Stimulated activated CD8-positive, alpha-beta memory T cell treated with anti-CD3 and anti-CD28 coated beads, Interleukin-4, amount 100 ng/mL, for 48 hours (primary cell): ENCODE measurements at places on chromosomes 12 and 14.
A peak's percentile ranks its signal among the peaks of the same experiment; 100 is the strongest.

GRCh38 chr12:77392467-77393088, 327.2 kb upstream of the E2F7 start:
- no peak for DNase-seq

GRCh38 chr12:132171968-132172521, 27.8 kb downstream of the NOC4L start:
- no peak for DNase-seq

DNA sequence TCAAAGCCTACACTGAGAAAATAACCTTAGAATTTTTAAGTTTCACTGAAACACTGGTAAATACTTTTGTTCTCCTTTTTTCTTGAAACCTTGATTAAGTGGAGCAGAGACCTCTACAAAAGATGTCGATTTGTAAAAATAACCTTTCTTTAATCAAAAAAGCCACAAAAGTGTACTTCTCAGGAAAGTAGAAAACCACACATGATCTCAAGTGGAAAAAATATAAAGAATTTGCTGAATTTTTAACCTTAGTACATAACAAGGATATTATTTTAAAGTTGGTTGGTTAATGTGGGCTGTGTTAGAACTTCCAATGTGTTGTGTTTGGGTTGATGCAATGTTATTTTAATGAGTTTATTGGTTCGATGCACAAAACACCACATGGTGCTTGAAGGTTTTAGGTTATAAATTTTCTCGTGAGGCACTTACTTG, 8.6 kb downstream of the LGR5 start:
- no peak for DNase-seq

- peak; percentile 46 for DNase-seq
Observed at GRCh38 chr12:8038659-8039114, 6.2 kb downstream of the FOXJ2 start.

DNA sequence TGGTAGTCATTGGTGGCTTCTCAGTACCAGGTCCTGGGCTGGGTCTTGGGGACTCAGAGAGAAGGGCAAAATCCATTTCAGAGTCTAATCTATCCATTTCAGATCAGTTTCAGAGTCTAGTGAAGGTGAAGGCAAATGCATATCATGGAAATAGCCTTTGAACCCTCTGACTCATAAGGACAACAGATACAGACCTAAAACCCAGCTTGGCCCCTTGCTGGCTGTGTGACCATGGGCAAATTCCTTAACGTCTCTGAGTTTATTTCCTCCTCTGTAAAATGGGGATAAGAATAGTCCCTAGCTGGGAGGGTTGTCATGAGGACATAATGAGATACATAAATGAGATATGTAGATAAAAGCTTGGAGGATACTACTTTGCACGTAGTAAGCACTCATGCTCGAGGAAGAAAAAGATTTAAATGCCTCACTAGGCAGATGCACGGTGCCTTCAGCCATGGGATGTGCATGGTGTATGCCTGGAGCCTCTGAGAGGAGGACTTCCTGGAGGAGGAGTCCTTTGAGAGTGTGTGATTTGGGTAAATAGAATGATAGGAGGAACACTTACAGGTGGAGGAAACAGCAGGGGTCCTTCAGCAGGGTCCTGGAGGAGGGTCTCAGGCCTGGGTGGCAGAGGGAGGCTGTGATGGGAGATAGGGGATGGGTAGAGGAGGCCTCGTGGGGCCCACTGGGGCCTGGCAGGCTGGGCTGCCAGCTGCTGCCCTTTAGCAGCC, 8.0 kb downstream of the DTX1 start:
- no peak for DNase-seq

DNA sequence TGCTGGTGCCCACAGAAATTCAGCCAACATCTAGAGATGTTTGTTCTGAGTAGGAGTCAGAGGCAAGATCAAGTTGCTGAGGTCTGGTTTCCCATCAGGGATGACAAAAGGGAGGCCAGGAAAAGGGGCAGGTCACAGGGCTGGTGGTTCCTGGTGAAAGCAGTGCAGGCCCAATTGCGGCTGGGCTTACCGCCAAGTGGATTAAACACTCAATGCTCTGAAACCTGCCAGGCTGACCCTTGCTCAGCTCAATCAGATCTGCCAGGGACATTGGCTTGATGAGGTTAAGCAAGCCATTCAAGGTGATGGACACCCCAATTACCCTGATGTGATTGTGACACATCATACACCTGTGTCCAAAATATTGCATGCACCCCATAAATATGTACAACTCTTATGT, 5.5 kb upstream of the OAS1 start:
- DNase-seq, result no peak

GRCh38 chr12:51923506-51924365, 16.4 kb downstream of the ACVRL1 start:
- DNase-seq, result peak; percentile 78

GRCh38 chr12:46657453-46658411, 168.1 kb downstream of the SLC38A4 start:
- no peak for DNase-seq

DNA sequence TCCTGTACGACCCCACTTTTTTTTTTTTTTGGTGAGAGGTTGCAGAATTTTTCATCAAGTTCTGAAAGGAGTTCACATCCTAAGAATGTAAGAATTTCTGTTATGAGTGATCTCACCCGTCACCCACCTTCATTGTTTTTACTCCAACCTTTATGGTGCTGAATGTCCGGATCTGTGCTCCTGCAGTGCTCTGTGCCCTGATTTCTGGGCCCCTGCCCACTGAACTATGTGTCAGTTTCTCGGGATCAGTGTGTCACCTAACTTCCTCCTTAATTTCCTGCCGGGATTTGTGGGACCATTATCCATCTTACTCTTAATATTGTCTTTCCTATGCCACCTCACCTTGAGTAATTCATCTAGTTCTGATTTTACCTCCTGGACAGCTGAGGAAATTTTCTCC, 11.6 kb downstream of the RASSF8 start:
- DNase-seq, result no peak

GRCh38 chr14:49637534-49638078, 2.6 kb upstream of the DNAAF2 start:
- no peak for DNase-seq

- DNase-seq, result no peak
Observed at GRCh38 chr12:26279091-26279490, 83.7 kb downstream of the SSPN start.

DNA sequence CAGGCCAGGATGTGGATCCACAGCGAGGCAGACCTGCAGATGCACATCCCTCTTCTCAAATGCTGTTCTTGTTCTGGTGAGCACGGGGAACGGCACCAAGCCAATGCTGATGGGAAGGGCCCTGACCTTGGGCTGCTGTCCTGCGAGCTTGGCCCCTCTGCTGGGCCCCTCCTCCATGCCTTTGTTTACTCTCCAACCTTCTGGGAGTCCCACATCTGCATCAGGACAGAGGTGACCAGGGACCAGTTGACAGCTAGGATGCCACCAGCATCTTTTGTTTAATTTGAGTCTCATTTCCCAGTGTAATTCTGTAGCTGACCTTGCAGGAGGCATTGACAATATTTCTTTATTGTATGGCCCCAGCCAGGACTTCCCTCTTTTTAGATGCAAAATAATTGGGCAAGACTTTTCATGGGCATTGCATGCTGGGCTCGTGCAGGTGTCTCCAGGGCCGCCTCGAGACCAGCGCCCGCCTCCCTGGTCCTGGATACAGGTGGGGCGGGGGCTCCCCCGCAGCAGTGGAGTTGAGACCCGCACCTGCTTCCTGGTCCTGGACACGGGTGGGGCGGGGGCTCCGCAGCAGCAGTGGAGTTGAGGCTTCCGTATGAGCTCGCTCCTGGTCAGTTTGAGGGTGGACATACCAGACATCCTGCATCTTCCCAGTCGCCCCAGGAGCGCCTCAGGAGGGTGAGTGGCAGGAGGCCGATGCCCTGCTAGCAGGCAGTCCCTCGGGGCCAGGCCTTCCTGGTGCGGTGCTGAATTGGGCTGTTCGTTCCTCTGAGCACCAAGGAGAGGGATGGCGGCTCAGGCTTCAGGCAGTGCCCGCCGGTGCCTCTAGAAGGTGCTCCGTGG, 11.4 kb downstream of the PACS2 start:
- DNase-seq, result no peak

DNA sequence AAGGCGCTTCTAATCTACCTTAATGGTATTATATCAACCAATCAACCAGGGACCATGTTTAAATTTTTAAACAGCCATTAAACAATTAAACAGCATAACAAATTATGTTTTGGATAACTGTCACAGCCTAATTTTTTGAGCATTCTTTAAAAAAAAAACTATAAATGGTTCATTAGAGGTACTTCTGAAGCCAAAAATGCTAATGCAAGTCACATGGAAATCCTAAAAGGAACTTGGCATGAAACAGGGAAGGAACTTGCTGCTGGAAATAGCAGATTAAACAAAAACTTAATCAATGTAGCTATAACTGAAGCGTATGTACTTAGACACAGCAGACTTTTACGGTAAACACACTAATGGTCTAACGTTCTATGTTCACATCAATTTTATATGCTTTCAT, 190.2 kb upstream of the BTG1 start:
- no peak for DNase-seq

- DNase-seq, result no peak
Observed at GRCh38 chr12:104189915-104190555, 25.5 kb upstream of the TXNRD1 start.

DNA sequence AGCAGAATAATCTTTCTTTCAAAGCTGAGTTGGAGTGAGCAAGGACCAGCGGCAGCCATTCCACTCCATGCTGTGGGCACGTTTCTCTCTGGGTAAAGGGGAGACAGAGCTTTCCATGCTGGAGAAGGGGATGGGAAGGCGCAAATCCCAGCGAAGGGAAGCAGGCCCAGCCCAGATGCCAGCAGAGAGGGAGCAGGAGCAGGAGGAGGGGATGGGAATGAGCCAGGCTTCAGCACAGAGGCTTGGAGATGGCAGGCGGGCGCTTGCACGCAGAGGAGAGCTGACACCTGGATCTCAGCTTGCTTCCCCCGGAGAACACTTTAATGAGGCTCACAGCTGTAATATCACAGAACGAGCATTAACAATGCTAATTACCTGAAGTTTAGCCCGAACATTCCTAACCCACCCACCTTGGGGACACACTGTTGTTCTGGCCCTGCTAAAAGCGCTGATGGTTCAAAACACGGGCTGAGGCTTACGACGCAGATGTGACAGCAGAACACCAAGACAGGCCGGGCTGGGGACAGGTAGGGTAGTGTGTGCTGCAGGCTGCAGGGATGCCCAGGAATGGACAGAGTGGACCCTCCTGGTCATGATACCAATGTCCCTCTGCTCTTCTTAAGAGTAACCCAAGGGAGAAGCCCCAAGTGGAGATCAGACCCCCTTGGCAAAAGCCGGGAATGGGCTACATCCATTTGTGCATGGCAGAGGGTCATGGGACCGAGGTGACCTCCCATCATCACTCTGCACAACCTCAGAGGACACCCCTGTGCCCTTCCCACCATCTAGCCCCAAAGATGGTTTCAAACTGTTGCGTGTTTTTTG, 288.6 kb downstream of the DPF3 start:
- DNase-seq, result peak; percentile 7

DNA sequence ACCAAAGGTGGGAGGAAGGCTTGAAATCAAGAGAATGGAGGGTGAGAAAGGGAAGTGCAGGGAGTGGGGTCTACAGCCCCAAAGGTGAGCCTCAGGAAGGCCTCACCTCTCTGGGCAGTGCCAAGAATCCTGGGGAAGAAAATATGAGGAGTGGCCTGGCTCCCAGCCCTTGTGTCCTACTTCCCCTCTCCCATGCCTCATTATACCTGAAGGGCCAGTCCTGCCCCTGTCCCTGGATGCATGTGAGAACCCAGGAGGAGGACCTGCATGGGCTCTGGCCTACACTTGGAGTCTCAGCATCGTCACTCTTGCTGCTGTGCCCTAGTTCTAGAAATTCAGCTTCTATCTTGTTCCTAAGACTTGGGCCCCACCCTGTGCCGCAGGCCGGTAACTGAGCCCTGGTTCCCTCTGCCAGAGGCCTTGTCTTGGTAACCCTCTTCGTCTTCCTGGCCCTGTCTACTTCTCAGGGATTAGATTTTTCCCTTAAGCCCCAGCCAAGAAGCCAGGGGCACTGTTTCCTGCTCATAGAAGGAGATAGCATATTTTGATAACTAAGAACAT, 10.9 kb upstream of the MYH7 start:
- no peak for DNase-seq

DNA sequence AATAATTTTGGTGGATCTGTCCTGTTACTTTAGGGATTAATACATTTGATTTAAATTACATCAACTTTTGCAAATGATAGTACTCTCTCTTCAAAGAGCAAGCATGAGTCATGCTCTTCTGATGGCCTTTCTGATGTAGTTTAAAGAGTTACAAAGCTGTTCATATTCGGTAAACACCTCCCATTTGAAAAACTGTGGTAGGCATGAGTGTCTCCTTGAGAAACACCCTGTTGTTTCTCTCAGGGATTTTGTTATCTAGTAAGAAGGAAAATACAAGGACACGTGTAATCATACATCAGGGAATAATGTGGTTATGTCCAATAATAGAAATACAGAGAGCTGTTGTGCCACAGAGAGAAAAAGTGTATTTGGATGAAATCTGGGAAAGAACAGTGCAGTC, 53.3 kb upstream of the E2F7 start:
- DNase-seq, result no peak

DNA sequence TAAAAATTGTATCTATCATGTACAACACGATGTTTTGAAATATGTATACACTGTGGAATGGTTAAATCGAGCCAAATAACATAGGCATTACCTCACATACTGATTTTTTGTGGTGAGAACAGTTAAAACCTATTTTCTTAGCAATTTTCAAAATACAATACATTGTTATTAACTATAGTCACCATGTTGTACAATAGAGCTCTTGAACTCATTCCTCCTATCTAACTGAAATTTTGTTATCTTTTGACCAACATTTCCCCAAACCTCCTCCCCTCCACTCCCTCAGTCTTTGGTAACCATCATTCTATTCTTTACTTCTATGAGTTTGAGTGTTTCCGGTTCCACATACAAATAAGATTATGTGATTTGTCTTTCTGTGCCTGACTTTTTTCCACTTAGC, 6.8 kb upstream of the SLC38A2 start:
- no peak for DNase-seq

DNA sequence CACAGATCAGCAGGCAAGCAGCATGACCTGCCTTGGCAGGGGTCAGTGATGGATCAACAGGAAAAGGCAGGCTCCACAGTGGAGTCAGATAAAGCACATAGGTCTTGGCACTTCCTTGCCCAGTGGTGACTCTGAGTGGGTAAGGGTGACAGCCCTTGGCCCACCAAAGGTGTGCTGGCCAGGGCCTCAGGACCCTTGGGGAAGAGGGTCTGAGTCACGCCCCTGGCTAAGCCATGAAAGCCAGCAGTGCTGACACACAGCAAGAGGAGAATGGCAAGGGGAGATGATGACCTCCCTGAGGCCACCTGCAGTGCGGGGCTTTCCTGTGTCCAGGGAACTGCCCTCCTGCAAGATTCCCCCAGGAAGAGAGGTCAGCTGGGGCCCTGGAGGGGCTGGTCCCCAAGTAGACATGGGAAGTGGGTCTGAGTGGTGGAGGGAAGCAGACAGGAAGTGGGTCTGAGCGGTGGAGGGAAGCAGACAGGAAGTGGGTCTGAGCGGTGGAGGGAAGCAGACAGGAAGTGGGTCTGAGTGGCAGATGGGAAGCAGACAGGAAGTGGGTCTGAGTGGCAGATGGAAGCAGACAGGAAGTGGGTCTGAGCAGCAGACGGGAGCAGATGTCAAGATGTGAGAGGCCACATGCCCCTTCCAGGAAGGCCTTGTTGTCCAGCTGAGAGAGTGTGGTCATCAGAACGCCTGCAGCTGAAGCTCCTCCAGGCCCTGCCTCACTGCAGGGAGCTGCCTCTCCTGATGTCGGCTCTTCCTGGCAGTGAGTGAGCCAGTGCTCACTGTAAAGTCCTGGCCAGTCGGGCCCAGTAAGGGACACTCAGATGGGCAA, 34.8 kb downstream of the DIO3 start:
- peak; percentile 37 for DNase-seq
